ENCODE measurements at places on chromosomes 3 and 15.

DNA sequence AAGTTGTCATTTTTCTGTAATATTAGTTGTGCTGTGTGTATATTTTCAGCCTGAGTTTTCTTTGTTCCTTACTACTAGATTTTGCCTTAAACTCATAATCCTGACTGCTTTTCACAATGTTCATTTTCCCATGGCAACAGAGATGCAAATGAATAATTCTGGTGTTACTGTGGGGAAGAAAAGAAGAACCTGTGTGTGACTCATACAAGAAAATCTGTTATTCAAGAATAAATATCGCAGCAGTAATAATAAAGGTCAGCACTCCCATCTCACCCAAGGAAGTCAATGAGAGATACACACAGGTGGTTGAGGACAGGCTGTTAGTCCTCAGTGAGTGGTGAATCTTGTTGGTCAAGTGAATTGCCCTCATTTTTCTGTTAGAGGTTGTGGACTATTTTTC, 656.6 kb upstream of the NAALADL2 start:
- no peak for DNase-seq

- DNase-seq = no peak
These were observed 31.8 kb downstream of the RAB6B start for GRCh38 chr3:133863911-133864310.

GRCh38 chr3:161875483-161875882, 378.9 kb downstream of the OTOL1 start:
- no peak for DNase-seq

DNA sequence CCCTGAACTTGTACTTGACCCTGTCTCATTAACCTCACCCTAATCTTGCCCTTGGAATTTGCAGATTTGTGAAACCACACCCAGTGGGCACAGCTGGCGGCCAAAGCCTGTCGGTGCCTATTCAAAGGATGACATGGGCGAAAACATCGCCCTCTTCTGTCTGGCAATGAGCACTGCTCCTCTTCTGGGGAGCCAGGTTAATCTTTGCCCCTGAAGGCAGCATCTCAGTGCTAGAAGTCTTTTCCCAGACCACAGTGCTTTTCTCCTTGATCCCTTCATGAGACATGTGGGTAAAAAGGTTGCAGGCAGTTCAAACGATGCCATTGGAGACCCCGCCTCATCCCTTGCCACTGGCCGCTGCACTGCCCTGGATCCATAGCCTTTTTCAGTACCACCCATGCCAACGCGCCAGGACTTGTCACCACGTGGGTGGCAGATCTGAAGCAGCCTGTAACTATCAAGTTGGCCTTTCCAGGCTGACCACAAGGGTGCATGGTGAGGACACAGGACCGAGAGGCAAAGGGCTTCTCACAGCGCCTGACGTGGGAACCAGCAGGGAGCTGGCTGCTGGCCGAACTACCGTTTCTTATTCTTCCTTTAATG, 6.5 kb upstream of the DNASE1L3 start:
- DNase-seq = peak; percentile 82

DNA sequence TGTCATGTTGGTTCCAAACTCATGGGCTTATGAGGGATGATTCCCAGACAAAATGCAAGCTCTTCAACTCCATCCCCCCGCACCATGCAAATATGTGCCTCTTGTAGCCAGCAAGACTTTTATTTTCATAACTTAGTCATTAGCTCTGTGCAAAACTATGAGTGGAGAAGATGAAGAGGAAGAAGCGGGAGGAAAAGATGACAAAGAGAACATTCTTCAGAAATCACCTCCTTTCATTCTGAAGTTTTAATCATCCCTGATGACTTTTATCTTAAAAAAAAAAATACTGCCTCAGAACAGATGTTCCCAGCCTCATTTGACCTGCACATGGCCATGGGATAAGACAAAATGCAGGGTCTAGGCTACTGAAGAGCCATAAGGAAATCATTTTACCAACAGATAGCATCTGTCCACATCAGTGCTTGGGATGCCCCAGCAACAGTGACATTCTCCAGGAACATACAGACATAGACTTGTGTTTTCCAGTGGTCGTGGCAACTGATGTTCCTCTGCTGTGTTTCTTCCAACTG, 145.5 kb downstream of the WNT5A start:
- no peak for DNase-seq

All from CD14-positive monocyte (primary cell).